ENCODE measurements at places on chromosomes 5 and 9. TPM values are rescaled to one million over a fixed set of nuclear protein-coding genes. Genes with fewer than 3 reads are reported as not detected.

Gene GABRA1
- not detected for polyA plus RNA-seq

Gene SPINK4
- polyA plus RNA-seq = not detected

Gene ANXA1
- polyA plus RNA-seq = 28.5 TPM

Gene CD180
- polyA plus RNA-seq = 0.68 TPM

Gene AK6
- 100 TPM for polyA plus RNA-seq

Gene SMIM33
- not detected for polyA plus RNA-seq

Gene INSL4
- not detected for polyA plus RNA-seq

Gene NRARP
- polyA plus RNA-seq = 6.4 TPM

Gene SLC4A9
- polyA plus RNA-seq = 18.1 TPM

- no peak for DNase-seq
Measured at GRCh38 chr5:74357827-74358226, 282.7 kb downstream of the ENC1 start.

GRCh38 chr9:114285166-114285867 lies 37.6 kb upstream of the ORM1 start:
- no peak for DNase-seq

DNA sequence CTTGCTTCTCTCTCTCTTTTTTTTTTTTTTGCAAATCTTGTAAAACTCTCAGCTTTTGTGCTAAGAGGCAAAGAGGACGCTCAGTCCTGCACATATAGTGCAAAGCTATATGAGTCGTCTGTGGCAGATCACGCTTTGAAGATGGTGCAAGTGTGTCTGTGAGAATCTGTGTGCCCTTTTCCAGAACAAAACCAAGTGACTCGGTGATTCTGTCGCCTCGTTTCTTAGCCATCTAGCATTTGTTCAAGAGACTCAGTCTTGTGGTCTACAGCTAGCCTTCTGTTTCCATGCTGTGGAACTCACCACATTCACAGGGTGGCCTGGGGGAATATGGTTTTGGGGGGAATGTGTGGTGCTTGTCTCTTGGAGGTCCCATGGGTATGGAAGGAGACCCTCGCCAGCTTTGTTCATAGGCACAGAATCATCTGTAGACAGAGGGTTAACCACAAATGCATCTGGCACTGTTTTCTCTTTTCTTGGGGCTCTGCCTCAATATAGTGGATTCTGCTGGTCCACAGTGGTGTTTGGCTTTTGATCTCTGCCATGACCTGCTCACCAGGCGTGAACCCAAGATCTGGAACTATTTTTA lies 82.1 kb downstream of the C9orf152 start:
- DNase-seq = no peak

DNA sequence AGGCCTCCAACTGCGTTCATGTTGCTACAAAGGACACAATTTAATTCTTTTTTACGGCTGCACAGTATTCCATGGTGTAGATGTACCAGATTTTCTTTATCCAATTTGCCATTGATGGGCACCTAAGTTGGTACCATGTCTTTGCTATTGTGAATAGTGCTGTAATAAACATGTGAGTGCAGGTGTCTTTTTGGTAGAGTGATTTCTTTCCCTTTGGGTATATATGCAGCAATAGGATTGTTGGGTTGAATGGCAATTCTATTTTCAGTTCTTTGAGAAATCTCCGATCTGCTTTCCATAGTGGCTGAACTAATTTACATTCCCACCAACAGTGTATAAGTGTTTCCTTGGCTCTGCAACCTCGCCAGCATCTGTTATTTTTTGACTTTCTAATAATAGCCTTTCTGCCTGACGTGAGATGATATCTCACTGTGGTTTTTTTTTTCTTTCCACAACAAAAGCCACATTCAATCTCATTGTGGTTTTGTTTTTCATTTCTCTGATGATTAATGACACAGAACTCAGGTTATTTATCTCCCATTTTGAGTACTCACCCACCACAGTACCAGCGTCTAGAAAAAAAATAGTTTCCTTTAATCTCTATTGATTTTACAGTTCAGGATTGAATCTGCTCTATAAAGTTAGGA lies 21.9 kb downstream of the ARRDC3 start:
- no peak for DNase-seq

DNA sequence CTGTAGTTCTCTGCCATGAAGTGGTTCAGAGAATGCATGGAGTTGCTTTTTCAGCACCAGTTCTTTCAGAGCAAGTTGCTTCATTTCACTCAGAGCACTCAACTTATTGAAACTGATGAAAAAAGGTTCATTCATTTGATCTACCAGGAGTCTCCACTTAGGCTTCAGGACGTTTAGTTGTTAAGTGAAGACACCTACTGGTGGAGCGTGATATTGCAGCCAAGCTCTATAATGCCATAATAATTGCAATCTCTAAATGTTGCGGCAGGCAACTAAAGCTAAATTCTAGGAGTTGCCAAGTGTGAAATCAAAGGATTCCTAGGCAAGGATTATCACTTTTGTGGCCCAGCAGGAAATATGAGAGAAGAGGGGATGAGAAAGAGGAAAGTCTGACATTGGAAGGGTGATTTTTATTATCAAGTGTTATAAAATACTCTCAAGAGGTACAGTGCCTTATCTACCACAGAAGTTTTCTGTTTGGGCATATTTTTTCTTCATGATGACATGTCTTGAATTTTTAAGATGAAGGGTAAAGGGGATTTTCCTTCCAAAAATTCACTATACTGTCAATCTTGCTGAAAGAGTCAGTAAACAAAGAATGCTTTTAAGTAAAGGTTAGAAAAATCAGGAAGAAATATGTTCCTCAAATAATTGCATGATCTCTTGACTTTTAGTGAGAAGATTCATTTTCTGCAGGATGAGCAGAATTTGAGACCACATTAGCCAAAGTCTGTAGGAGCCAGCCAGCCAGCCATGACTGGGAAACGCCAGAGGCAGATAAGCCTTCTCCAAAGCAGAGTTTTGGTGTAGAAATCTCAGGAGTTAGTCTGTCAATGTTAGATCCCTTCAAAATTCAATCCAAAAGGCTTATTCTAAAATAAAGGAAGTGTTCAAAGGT lies 83.4 kb downstream of the SH3PXD2B start:
- DNase-seq = no peak

- no peak for DNase-seq
Measured at GRCh38 chr5:153081385-153081784, 409.1 kb upstream of the GRIA1 start.

GRCh38 chr5:144120661-144121180 lies 49.7 kb downstream of the YIPF5 start:
- no peak for DNase-seq

- DNase-seq = no peak
Measured at GRCh38 chr9:126126807-126127206, 199.8 kb upstream of the MVB12B start.

GRCh38 chr5:133665571-133665970 lies 53.2 kb upstream of the FSTL4 start:
- DNase-seq = no peak

- DNase-seq = peak; percentile 80
Measured at GRCh38 chr9:134455934-134456755, 129.9 kb downstream of the RXRA start.

GRCh38 chr9:112361601-112362000 lies 18.3 kb upstream of the HSDL2 start:
- no peak for DNase-seq

DNA sequence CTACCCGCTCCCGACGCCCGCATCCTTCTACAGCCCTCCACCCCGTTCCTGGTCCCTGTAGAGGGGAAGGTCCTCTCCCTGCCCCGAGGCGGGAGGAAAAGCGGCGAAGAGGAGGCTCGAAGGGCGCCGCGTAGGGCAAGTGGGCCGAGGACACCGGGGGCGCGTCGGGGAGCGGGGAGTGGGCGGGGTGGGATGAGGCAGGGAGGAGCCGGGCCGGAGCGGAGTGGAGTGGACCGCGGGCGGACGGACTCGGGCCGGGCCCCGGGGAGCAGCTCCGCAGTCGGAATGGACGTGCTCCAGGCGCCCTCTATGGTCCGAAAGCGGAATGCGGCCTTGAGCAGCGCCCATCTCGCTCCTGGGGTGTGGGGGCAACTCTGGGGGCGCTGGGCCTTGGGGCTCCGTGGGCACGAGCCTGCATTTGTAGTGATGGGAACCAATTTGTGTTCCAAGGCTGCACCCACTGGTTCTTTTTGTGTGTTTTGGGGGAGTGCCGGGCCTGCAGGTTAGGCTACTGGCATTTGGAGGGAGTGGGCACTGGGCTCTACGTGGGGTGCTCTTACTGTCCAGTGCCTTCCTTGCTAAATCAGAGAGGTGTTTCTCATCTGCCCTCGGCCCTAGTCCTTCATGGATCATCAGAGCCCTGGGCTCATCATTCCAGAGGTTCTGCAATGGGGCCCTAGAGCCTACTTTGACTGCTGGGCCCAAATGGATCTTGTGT lies 7.3 kb downstream of the IRX1 start:
- no peak for DNase-seq

DNA sequence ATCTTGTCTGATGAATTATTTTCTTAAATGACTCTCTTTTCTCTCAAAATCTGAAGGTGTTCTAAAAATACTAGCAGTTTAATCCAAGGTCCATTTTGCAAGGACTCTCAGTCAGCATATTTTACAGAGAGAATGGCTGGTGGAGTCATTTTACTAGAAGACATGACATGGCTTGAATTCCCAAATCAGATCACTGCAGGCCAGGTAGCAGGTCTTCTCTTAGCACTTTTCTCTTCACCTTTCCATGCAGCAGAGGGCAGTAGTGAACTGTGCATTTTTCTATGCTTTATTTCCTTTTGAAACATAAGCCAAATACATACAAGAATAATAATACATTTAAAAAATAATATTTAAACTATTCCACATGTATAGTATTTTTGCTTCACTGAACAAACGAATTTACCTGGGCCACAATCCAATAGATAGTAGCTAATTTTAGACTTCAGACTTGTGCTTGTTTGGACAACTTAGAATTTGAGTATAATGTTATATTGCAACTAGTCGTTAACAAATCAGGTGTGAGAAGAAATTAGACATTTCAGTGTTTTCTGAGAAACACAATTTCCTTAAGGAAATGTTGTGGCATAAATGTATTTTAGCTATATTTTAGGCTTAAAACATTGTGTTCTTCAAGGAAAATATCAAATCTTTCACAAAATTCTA lies 289.4 kb upstream of the DAB2 start:
- DNase-seq = no peak

DNA sequence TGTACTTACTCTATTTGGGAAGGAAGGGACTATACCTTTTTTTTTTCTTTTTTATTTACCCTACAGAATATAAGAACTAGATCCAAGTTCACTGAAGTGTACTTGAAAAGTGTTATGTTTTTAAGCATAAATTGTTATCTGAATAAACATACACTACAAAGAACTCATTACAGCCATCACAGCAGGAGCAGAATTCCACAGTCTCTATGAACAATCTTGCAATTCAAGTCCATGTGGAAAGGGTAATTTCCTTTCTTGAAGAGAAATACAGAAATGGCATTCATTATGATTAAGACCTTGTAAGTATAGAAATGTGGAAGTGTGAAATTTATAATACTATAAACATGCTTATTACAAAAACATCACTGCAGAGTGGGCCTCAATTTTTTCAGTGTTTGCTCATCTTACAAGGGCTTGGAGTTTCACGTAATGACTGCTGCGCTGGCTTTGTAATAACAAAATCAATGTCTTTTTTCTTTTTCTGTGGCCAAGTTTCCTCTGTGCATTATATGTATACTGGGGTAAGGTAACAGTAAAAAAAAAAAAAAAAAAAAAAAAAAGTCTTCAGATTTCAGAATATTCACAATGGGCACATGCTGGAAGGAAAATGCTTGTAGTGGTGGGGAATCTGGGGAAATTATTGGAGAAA lies 77.0 kb upstream of the GNA14 start:
- DNase-seq = no peak

GRCh38 chr5:91166059-91166807 lies 216.9 kb downstream of the ARRDC3 start:
- no peak for DNase-seq
